ENCODE measurements at places on chromosomes 5 and 9. TPM values are rescaled to one million over a fixed set of nuclear protein-coding genes. Genes with fewer than 3 reads are reported as not detected.

DNA sequence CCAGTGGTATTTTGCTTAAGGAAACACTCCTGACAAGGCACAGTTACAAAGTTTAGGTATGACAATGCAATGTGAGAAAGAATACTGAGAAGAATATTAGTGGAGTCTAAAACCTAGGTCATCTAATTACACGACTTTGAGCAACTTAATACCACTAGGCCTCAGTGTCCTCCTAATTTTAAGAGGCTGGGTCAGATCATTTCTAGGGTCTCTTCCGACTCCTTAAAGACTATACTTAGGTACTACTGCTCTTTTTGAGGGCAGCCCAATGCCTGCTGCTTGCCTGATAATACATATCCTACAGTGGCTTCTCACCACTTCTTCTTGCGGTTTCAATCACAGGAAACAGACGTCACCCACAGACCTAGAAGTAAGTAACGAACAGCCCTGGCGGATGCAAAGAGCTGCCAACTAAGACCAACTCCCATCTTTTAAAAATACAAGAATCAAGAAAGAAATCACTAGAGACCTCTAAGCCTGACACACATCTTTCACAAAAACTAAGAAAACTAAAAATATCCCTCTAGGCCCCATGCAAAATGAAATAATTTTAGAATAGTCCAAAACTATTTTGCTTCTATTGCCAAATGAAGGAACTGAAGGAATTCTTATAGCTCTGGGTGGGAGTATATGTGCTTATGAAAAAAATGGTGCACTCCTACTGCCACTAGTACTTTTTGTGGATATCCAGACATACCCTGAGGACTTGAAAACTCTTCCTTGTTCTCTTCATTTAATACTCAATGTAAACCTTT is 13.1 kb downstream of the DIAPH1 start:
- H3K36me3 ChIP-seq = peaks cover 57% of the 10 kb centered on the region
- H3K27ac ChIP-seq = peak overlapping the region; percentile 97
- peak overlapping the region; percentile 77 for H3K4me3 ChIP-seq
- peaks cover 88% of the 10 kb centered on the region for H3K4me1 ChIP-seq
- no peaks in the 10 kb centered on the region for H3K27me3 ChIP-seq

ELAVL2 gene
- total RNA-seq = not detected

GRCh38 chr9:124820698-124821623 is 32.3 kb upstream of the WDR38 start:
- no peak overlapping the region for H3K27ac ChIP-seq
- H3K4me1 ChIP-seq = peaks cover 19% of the 10 kb centered on the region
- H3K36me3 ChIP-seq = no peaks in the 10 kb centered on the region
- no peak for DNase-seq

INSYN2B gene
- not detected for total RNA-seq

GRCh38 chr9:3385871-3386270 is 139.9 kb downstream of the RFX3 start:
- H3K27ac ChIP-seq = peak overlapping the region; percentile 35
- DNase-seq = peak; percentile 43
- no peaks in the 10 kb centered on the region for H3K27me3 ChIP-seq
- H3K4me3 ChIP-seq = peak overlapping the region; percentile 17
- H3K36me3 ChIP-seq = peaks cover 30% of the 10 kb centered on the region

All from activated CD8-positive, alpha-beta T cell treated with anti-CD3 and anti-CD28 coated beads, Interleukin-2, amount 10 ng/mL, durations not matched to agents 7 days and 5 days (primary cell).